ENCODE measurements at places on chromosomes 7 and 10.

DNA sequence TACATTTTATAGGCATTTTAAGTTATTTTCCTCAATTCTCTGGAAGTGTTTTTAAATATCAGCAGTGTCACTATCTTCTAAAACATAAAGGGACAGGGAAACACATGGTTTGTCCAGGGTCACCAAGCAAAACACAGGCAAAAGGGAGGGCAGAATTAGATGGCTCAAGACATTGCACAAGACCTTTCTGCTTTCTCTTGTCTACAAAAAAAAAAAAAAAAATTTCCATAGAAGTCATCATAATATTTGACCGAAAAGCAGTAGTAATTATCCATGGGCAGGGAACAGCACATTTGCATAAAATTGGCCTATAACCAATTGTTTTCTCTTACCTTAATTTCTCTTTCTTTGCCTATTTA, 703.1 kb upstream of the FZD8 start:
- no peak for DNase-seq

DNA sequence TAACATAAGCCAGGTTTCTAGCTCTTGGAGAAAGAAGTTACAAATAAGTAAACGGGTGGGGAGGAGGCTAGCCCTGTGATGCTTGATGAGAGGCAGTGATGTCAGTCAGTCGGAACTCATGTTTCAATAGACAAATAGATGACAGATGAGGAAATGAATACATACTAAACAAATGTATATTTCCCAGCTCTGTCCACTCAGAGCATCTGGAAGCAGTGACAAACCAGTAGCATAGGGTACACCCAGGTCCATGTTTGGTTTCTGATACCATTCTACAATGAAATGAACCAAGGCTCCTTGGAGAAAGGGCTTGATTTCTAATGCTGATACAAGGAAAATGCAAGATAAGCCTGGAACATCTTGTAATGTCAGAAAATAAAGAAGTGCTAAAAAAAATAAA, 30.6 kb downstream of the PODXL start:
- no peak for DNase-seq

DNA sequence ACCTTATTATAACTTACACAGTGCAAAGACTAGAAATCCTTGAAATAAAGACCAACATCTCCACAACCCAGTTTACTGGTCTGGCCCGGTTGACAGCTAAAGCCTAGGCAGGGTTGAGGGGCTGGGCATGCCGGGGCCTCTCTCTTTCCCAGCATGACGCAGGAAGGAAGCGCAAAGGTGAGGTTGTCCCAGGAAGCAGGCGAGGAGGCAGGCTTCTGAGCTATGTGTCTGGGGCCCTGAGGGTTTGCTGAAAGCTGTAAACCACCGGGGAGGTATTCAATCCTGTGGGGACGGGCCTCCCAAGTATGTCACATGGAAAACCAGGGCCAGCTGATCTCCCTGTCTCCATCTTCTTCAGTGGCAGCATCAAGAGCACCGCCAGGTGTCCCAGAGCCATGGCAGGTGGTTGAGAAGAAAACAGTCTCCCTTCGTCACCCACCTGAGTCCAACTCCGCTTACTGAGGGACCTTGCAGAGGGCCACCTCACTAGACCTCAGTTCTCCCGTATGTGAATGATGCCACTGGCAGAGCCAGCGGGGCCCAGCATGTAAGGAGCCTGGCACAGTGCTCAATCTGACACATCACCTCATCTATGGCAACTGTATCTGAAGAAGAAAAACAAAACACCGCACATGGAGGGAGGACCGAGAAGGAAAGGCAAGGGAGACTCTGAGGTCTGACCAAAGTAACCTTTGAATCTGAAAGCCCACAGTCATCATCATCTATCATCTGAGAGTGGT, 49.5 kb downstream of the FAM53B start:
- DNase-seq: no peak

- no peak for DNase-seq
Measured at GRCh38 chr10:133375357-133376115, 2.4 kb upstream of the ECHS1 start.

DNA sequence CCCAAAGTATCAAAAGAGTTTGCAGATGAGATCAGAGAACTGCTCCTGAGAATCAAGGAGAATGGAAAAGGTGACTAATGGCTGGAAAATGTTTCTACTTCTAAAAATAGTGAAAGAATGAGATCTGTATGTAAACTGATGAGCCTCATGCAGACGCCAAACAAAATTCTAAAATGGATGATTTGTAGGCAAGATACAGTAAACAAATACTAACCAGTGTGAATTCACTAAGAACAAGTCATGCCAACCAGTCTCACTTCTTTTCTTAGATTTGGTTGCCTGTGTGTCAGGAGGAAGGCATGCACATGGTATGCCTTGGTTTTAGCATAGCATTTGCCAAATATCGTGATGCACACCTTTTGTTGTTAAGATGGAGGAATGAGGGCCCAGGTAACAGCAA, 94.9 kb upstream of the PIK3CG start:
- DNase-seq: no peak

GRCh38 chr7:139772873-139773272, 4.9 kb downstream of the HIPK2 start:
- DNase-seq: no peak

DNA sequence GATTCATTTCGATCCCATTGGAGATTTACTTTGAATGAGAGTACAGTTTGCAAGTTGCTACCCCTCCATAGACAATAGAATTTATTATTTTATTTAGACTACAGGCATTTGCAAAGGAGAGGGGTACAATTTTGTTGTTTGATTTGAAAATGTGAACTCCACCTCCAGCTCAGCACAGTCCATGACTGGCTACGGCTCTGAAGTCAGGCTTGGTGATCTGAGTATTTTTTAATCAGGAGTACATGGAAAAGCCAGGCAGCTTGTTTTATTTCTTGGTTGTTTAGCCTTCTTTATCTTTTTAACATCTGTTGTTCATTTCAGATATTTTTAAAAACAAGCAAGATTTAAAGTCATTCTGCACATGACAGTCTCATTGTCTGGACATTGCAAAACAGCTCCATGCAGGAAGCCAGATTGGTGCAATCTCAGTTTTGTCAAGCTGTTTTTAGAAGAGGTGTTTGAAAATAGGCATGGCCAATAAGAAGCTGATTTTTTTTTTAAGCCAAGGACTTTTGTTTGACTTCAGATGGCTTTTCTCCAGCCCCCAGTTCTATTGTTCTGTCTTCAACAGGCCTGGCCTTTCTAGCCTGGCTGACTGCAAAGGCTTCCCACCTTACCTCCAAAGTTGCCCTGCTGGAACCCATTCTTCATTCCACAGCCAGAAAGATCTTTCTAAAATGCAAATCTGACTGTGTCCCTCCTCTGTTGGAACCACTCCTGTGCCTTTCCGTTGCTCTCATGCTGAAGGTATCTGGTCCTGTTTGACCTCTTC, 12.2 kb downstream of the PLXDC2 start:
- DNase-seq: no peak

All from activated CD4-positive, CD25-positive, alpha-beta regulatory T cell (primary cell).